ENCODE measurements at places on chromosomes 11 and 22.

GRCh38 chr11:78099666-78100065, 20.0 kb upstream of the NDUFC2 start:
- no peak for DNase-seq

- DNase-seq = peak; percentile 77
Measured at GRCh38 chr11:2929950-2930703, 907 bp upstream of the PHLDA2 start.

DNA sequence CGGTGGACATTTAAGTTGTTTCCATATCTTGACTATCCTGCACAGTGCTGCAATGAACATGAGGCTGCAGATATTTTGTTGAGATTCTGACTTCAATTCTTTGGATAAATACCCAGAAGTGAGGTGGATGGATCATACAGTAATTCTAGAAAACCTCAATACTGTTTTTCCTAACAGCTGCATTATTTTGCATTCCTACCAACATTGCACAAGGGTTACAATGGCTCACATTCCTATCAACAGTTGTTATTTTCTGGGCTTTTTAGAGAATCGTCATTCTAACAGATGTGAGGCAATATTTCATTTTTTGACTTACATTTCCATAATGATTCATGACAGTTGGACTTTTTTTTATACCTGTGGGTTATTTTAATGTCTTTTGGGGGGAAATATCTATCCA, 716.9 kb upstream of the ANO3 start:
- DNase-seq = no peak

DNA sequence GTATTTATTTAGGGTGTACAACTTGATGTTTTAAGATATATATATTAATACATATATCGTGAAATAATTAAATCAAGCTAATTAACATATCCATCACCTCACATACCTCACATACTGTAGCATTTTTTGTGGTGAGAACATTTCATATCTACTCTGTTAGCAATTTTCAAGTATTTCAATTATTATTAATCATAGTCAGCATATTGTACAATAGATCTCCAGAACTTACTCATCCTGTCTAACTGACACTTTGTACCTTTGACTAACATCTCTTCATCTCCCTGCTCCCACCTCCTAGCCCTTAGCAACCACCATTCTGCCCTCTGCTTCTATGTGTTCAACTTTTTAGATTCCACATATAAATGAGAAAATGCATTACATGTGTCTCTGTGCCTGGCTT, 108.4 kb downstream of the BARX2 start:
- no peak for DNase-seq

DNA sequence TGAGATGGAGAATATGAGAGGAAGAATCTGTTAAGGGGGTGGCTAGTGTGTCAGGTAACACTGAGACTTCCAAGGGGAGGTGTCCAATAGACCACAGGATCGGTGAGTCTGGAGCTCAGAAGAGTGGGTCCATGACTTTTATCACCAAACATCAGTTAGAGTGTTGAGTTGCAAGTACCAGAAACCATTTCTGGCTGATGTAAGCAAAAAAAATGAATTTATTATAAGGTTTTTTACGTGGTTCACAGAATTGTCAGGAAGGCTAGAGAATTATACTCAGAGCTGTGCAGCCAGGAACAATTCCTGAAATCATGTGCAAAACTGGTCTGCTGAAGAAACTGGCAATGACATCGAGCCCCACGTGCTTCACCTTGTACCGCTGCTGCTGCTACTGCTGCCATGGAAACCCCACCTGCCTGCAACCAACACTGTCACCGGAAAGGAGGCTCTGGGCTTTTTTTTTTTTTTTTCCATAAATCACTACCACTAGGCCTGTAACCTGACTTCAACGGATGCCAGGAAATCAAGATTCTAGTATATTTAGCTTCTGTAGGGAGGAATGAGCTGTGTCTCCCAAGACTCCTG, 16.6 kb upstream of the STK33 start:
- DNase-seq = peak; percentile 29

GRCh38 chr22:41833369-41834004, 582 bp downstream of the SREBF2 start:
- DNase-seq = peak; percentile 41

DNA sequence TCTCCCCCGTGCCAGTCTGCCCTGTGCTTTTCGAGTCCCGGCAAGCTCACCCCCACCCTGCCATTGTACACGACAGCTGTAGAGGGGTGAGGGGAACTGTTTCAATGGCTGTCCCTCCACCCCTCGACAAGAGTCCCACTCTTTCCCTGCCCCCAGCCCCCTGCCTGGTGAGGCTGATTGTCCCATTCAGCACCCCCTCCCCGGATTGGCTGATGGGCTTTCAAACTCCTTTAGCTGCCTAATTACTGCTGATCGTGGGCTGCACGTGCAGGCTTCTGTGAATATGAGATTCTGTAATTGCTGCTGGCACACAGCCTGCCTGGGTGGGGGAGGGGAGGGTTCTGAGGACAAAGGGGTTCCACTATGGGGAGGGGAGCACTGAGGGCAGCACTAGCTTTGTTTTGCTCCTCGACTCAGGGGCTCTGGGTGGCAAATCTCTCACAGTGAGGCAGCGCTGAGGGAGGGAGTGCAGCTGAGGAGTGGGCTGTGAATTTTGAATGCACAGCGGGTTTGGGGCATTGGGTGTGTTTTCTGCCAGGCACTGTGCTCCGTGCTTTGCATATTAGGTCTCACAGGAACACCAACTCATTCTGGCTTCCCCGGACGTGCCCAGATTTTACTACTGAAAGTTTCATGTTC, 42.6 kb upstream of the ACCSL start:
- DNase-seq = no peak

- DNase-seq = no peak
Measured at GRCh38 chr22:44701187-44701790, 715 bp upstream of the PRR5 start.

- no peak for DNase-seq
Measured at GRCh38 chr11:86636275-86636674, 36.1 kb downstream of the ME3 start.

DNA sequence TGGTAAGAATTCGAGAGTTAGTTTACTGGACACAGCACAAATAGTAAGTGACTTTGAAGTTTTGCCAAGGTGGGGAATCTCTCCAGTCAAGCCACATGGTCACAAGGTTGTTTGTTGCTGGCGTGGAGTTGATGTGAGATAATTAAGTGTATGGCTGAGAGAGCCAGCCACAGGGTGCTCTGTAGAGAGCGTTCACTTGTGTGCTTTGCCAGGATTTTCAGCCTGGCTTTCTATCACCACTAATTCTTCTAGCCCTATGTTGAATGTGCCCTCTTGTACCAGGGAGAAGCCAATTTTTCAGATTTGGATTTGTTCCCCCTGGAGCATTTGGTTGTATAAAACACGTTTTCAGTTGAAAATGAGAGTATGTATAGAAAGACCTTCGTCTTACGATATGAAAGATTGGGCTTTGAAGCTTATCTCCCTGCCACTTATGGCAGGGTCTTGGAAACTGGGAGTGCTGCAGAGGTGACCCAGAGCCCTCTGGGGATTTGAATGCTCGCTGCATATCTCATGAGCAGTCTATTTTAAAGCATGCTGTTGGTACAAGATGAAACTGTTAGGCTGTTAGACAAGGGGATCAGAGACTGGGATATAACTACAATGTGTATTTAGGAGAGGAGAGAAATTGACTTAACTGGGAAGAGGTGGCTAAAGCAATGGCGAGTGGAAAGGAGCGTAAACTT, 28.6 kb downstream of the CSRP3 start:
- DNase-seq = no peak

- no peak for DNase-seq
Measured at GRCh38 chr11:35711173-35711910, 48.8 kb downstream of the TRIM44 start.
